Activated CD4-positive, alpha-beta T cell treated with anti-CD3 and anti-CD28 coated beads for 24 hours (primary cell): ENCODE measurements at places on chromosomes 7 and 10.

DNA sequence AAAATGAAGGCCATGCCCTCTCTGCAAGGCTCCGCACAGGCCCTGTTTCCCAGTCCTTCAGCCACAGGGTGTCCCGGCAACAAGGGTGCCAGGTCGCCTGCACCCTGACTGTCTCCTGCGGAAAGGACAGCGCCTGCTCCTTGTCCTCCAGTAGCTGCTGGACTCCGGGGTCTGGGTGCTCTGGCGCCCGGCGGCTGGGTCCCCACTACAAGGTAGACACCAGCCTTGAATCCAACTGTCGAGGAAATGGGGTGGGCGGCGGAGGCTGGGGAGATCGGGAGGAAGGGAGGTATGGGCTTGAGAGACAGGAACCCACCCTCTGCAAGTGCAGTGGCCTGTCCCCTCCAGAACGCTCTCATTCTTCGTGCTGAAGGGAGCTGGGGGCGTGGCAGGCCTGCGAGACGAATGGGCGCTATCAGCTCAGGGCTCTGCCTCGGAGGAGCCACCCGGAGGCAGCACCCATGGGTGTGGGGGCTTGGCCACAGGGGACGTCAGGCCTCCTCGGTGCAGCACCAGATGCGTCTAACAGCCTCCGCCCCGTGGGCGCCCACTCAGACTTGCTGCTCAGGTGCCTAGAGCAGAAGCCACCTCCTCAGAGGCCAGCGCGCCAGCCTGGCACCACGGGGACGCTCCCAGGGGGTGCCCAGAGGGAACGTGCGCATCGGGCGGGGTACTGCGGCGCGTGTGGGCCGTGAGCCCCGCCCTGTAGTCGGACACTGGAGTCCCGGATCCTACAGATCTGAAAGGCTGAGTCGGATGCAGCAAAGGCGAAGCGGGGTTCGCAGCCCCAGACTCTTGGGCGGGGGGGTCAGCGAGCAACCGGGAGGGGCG lies 15.6 kb downstream of the ADAM8 start:
- DNase-seq: no peak

DNA sequence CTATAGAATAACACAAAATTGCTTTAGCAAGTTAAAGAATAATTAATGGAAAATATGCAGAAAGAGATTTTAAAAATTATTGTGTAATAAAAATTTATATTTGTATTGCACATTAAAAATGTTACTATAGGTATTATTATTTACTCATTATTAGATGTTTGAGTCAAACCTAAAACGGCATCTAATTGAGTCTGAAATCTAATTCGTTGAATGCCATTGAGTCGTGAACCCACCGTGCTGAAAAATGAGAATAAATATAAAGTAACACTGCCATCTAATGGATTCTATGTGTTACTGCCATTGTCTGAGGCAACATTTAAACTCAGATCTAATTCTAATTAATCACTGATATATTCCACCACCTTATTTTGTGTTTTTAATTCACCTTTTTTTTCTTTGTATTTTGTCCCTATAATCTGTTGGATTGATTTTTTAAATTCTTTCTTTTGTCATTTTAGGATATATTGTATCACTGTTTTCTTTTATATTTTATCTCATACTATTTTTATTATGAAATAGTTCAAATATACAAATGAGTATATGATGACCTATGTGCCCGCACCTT lies 62.2 kb downstream of the SAMD9 start:
- no peak for DNase-seq

DNA sequence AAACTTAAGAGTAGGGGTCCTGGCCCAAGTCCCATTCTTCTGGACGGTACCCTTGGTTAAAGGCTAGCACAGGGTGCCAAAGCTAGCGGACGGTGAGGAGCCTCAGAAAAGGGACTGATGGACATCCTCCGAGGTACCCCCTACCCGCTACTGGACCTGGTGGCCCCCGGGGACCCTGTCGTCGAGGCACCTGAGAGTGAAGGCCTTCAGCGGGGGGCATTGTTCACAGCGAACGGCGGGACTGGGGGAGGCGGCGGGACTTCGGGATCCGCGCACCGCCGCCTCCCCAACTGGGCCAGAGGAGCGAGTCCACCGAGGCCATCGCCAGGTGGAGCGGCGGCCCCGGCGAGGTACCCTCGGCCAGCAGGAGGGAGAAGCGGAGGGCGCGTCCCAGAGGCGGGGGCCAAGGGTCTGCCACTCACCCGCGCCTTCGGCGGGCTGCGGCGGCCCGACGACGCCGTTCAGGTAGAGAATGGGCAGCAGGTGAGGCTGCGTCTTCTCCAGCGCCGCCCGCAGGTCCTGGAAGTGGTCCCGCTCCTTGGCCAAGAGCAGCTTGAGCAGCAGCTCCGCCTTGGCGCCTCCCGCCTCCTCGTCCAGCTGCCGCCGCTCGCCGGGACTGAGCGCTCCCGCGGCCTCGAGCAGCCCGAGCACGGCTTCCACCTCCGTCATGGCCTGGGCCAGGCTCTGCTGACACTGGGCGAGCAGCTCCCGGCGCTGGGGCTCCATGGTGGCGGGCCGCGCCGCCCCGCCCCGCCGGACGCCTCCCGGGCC lies 575 bp downstream of the DLG5 start:
- DNase-seq: peak; percentile 6

DNA sequence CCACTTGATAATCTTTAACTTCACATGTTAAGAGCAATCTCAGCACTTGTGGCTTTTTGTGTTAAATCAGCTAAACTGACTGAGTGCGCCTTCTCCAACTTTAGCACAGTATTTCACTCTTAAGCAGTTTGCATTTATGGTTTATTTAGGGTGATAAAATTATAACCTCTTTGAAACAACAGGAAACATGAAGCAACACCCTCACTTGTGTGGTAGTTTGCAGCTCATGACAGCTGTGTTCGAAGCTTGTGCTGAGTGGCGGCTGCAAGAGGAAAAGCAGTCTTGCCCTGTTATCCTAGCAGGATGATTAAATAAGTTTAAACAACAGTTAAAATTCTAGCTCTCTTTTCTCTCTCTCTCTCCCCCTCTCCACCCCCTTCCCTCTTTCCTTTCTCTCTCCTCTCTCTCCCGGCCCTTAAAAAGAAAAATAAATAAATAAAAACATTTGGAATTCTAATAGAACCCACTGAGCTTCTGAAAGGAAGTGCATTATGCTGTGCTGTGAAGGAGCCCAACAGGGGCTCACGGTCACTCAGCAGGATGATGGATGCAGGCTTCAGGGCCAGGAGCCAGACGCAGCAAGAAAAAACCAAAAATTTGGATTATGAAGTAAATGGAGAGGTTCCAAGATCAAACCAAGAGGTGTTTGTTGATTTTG lies 25.2 kb downstream of the OGDH start:
- DNase-seq: no peak

- no peak for DNase-seq
Measured at GRCh38 chr10:61744469-61744868, 81.7 kb downstream of the CABCOCO1 start.

GRCh38 chr7:27053153-27053552 lies 42.6 kb downstream of the HOXA1 start:
- DNase-seq: no peak

DNA sequence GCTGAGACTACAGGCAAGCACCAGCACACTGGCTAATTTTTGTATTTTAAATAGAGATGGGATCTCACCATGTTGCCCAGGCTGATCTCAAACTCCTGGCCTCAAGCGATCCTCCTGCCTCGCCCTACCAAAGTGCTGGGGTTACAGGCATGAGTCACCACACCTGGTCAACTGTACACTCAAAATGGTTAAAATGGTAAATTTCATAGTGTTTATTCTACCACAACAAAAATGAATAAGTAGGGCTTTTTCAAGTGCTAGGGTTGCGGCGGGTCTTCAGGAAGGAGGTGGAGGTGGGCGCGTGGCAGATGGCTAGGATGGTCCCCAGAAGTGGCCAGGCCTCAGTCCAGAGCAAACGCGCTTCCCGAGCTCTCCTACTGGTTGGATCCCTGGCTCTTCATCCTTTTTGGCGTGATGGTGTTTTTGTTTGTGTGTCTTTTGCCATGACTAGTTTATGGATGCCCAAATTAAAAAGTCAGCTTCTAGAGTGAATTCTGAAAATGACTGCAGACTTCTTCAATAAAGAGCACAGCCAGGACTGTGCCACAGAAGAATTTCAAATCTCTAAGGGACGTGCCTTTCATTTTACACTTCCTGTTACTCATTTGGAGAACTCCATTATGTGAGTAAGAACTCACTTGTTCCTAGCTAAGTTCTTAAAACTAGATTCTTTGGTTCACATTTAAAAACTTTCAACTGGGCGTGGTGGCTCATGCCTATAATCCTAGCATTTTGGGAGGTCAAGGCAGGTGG lies 73.9 kb downstream of the TMEM130 start:
- no peak for DNase-seq

- no peak for DNase-seq
Measured at GRCh38 chr7:96685353-96685752, 24.3 kb downstream of the SEM1 start.

DNA sequence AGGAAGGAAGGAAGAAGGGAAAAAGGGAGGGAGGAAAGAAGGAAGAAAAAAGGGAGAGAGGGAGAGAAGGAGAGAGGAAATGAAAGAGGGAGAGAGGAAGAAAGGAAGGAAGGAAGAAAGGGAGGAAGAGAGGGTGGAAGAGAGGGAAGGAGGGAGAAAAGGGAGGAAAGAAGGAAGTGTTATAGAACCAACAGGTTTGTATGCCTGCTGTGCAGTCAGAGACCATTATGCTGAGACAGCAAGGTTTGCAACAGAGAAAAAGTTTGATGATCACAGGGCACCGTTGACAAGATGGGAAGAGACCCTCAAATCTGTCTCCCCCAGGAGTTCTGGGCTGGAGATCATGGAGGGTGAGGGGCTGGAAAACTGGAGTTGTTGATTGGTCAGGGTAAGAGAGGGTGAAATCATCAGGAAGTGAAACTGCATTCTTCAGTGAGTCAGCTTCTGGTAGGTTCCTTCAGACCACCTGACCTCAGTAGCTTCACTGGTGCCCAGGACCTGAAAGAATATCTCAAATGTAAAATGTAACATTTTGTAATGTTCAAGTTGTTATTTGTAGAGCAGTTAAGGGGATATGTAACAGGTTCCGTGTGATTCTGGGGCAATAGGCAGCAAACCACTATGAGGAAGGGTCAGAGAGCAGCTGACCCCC lies 76.3 kb downstream of the JCAD start:
- no peak for DNase-seq

DNA sequence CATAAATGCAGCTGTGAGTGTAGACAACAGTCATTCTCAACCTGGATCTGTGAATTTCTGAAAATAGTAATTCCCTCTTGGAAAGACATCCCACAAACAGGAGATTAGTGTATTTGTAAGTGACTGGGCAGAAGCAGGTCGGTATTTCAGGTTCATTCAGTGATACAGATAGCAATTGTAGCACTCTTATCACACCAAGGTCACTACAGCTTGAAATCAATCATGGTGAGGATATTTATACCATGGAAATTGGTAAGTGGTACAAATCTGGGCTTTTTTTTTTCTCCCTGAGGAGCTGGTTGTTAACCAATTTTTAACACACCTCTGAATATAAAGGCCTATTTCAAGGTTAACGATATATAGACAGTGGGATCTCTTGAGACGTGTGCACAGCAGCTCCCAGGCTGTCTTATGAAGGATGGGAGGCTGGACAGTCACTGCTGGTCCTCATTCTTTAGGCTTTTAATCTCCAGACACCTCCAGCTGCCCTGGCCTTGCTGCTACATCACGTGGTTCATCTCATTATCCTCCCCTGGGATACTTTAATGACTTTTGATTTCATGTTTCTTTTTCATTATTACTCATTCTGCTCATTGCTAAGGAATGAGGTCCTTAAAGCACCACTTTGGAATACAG lies 87.1 kb downstream of the ITGA8 start:
- DNase-seq: no peak

DNA sequence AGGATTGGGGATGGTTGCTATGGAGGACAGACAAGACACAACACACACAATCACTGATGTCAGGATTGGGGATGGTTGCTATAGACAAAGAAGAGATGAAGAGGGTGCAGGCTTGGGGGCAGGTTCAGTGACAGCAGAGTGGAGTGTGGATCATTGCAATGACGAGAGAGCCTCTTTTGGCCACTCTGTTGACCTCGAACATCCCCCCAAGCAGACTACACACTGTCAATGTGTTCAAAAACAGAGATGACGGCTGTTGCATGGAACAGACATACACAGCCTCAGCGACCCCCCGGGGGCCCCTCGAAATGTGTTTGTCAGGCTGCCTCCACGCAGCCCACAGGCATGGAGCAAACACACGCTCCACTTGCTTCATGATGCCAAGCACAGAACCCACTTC lies 133.0 kb downstream of the PTPRN2 start:
- DNase-seq: no peak

GRCh38 chr10:133275684-133276092 lies 980 bp downstream of the ADAM8 start:
- DNase-seq: peak; percentile 41

DNA sequence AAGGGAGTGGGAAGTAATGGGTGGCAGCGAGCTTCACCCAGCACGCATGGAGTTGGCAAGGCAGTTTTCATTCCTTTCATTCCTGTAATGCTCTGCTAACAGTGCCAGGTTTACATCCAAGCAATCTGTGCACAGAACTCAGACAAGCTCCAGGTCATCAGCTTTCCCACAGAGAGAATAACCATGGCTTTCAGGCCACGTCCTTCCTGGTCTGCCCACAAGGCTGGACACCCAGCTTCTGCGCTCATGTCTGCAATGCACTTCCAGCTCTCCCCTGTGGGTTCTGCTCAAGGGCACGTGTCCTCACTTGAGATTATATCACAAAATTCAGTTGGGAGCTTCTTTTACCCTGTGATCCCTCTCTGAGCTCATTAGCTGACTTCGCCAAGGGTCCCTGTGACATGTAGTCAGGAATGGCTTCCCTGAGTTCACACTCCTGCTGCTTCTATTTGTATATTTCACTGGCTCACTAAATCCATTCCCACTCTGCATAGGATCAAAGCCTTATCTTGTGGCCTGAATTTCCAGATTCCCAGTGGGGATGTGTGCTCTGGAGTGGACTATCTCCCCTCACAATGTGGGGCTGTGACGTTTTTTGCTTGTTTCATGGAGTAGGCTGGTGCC lies 18.6 kb downstream of the AKR1C2 start:
- no peak for DNase-seq

- DNase-seq: no peak
Measured at GRCh38 chr10:86288695-86289576, 77.7 kb downstream of the GRID1 start.

DNA sequence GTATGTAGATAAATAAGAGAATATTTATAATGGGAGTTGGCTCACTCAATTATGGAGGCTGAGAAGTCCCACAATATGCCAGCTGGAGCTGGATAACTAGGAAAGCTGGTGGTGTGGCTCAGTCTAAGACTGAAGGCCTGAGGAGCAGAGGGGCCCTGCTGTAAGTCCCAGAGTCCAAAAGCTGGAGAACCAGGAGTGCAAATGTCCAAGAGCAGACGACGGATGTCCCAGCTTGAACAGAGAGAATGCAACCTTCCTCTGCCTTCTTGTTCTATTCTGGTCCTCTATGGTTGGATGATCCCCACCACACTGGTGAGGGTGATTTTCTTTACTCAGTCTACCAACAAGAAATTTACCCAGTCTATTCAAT lies 13.2 kb downstream of the IL2RA start:
- no peak for DNase-seq

DNA sequence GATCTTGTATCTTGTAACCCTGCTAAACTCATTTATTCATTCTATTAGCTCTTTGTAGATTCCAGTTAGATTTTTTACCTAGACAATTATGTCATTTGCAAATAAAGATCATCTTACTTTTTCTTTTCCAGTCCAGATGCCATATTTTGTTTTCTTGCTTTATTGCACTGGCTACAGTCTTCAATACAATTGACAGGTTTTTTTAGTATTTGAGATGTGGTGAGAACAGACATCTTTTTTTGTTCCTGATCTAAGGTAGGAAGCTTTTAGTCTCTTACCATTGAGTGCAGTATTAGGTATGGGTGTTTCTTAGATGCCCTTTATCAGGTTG lies 12.1 kb downstream of the SPRN start:
- no peak for DNase-seq

GRCh38 chr10:47123716-47124288 lies 176.2 kb upstream of the GDF10 start:
- DNase-seq: no peak
